ENCODE measurements at places on chromosomes 6 and 20. TPM values are rescaled to one million over a fixed set of nuclear protein-coding genes. Genes with fewer than 3 reads are reported as not detected.
A peak's percentile ranks its signal among the peaks of the same experiment; 100 is the strongest.

- peak; percentile 24 for DNase-seq
These were observed 4.6 kb downstream of the IP6K3 start for GRCh38 chr6:33742092-33742491.

The RAET1E gene
- polyA plus RNA-seq, result 0.61 TPM

DNA sequence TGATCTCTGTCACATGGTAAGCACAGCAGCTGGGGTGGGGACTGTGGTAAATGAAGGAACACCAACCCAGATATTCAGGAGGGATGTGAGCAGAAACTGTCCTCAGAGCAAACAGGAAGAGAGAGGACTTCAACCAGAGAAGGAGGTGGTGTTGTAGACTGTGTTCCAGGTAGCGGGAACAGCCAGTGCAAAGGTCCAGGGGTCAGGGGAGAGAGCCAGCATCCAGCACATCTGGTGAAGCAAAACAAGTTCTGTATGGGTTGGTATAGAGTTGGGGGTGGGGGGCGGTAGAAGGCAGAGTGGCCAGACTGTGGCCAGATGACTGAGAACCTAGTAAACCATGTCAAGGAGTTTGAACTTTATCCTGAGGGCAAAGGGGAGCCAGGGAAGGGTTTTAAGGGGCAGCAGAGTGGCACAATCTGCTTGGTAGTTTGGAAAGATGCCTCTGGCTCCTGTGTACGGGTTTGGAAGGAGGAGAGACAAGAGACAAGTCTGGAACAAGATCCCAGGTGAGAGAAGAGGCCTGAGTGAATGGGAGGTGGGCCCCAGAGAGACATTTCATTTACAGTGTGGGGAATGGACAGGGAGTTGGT, 27.8 kb upstream of the TTPAL start:
- no peak for DNase-seq

DNA sequence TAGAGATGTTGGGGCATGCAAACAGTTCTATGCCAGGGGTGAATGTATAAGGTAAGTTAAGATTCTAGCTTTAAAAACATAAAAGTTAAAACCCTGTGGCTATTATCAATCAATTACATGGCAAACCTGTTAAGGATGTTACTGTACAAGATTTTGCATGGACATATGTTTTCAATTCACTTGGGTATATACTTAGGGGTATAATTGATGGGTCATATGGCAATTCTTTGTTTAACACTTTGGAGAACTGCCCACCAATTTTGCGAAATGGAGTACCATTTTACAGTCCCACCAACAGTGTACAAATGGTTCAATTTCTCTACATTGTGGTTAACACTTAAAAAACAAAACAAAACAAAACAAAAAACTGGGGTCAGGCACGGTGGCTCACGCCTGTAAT, 9.4 kb upstream of the NCOA3 start:
- DNase-seq, result no peak

- DNase-seq, result peak; percentile 53
These were observed 77.0 kb downstream of the CDH4 start for GRCh38 chr20:61328911-61329558.

DNA sequence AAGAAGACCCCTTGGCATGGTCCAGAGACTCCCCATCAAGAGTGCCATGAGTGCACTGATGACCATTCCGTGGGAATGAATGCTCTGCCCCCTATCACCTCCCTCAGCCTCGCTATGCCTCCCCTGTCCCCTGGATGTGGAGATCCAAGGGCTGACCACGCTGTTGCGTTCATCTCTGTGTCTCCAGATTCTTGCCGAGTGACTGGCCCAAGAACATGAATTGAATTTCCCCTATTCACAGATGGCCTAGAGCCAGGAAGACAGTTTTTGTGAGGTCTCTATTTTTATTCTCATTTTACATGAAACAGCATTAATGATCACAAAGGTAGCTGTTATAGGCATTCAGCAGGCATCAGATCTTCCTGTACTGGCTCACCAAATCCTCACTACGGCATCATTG, 33.6 kb downstream of the MAFB start:
- no peak for DNase-seq

DNA sequence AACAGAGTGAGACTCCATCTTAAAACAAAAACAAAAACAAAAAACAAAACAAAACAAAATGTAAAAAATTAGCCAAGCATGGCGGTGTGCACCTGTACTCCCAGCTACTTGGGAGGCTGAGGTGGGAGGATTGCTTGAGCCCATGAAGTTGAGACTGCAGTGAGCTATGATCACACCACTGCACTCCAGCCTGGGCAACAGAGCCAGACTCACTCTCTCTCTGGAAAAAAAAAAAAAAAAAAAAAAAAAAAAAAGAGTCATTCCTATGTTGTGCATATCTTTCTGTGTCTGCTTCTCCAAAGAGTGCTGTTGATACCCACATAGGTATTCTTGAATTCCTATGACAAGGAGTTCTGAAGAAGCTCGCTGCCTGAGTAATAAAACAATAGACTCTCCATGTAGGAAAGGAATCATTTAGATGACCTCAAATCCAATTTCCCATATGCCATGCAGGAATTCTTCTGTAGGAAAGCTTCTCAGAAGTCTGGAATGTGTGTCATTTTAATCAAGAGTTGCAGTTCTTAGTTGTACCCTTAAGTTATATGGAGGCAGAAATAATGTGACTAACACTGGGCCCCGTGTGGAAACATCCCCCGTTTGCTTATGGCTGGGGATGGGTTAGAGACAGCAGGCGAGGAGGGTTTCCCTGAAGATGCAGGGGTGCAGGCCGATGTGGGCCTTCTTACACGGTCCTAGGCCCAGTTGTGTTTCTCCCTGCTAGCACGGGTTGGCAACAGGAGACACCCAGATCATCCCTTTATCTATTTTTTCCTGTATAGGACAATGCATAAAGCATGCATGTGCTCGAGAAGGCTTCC, 79.4 kb downstream of the ZDHHC14 start:
- DNase-seq, result no peak

The HLA-F gene
- polyA plus RNA-seq, result 8.2 TPM

The TOP1 gene
- 79.5 TPM for polyA plus RNA-seq

DNA sequence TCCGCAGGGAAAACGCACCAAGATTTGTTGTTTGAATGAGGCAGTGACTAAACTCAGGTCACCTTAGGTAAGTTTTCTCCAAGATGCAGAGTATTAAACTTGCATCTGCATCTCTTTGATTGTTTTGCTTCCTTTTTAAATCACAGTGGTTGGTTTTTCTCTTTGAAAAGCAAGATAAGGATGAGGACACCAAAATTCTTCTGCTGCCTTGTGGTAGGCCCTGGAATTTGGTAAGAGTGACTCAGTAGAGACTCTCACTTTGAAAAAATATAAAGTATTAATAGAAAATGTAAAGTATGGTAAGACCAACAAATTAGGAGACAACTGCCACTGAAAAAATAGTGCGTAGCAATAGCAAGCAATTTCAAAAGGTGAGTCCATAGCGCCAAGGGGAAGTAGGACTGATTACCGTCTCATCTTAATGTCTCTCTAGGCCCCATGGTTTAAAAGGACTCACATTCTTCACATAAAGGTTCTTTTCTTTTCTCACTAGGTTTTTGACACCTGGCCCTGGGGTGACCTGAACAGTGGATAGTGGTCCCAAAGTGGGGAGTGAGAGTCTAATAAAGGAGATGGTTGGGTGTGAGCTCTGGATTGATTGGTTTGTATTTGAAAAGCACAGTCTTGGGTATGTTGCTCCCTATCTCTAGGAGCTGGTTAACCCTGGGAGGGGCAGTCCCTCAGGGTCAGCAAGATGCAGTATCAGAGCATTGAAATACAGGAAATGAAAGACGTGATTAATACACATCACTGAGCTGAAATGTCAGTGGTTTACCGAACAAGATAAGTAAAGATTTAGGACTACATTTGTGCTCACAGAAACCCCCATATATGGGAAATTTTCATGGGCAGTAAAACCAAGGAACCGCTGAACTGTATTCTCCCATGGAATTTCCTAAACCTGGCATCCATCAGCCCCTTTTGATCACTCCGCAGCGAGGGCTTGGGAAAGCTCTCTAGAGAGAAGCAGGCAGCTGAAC, 221.2 kb downstream of the SLC24A3 start:
- no peak for DNase-seq

- no peak for DNase-seq
These were observed 103.9 kb downstream of the CTNNBL1 start for GRCh38 chr20:37797669-37798175.

DNA sequence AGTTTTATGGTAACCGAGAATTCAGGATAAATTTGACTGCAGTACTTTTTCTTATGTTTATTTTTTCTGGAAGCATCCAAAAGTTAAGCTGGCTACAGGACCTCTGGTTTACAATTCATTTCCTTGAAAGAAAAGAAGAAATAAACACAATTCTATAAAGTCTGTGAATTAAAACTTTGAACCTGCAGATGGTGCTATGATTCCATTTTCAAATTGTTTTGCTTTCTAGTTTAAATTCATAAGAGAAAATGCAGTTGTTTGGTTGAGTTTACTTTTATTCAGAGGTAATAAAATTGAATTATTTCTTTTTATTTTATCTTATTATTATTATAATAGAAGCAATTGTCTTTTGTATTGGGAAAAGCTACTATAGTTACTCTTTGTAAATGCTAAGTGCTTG, 1.8 kb upstream of the VIP start:
- DNase-seq, result no peak

The COL19A1 gene
- polyA plus RNA-seq, result 3.4 TPM

The KHDC1L gene
- 0.13 TPM for polyA plus RNA-seq

Measured in large intestine (tissue), 12 donors.